ENCODE measurements at places on chromosomes 12 and 14.

DNA sequence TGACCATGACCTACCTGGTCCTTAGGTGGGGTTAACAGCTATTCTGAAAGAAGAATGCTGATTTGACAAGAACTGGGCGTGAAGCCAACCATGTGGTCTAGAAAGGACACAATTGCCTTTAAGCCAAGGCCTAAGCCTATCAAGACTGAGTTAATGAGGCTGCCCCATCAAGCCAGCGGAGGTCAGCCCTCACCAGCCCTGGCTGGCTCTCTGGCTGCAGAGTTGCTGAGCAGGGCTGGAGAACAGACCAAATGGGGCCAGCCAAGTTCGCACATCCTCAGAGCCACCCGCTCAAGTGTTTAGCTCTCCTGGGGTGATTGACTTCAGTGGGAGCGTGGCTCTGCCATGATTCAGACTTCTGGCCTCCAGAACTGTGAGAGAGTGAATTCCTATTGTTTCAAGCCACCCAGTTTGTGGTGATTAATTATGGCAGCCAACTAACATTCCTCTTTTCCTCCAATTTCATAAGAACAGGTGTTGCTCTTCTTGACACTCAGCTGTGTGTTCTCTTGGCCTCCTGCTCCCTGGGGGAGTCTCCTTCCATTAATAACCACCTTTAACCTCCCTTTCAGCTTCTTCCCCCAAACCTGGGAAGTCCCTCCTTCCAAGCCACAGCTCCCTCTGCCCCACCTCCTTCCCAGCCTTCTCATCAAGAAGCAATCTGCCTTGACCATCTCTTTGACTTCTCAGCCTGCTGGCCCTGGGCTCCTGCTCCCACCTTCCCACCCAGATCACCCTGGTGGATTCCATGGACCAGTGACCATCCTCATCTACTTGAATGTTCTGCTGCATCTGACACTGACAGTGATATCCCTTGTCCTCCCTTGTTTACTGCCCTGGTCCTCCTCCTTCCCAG lies 5.3 kb upstream of the SERPINA5 start:
- no peak for DNase-seq

- DNase-seq = no peak
Observed at GRCh38 chr12:52254965-52255751, 19.3 kb upstream of the KRT86 start.

DNA sequence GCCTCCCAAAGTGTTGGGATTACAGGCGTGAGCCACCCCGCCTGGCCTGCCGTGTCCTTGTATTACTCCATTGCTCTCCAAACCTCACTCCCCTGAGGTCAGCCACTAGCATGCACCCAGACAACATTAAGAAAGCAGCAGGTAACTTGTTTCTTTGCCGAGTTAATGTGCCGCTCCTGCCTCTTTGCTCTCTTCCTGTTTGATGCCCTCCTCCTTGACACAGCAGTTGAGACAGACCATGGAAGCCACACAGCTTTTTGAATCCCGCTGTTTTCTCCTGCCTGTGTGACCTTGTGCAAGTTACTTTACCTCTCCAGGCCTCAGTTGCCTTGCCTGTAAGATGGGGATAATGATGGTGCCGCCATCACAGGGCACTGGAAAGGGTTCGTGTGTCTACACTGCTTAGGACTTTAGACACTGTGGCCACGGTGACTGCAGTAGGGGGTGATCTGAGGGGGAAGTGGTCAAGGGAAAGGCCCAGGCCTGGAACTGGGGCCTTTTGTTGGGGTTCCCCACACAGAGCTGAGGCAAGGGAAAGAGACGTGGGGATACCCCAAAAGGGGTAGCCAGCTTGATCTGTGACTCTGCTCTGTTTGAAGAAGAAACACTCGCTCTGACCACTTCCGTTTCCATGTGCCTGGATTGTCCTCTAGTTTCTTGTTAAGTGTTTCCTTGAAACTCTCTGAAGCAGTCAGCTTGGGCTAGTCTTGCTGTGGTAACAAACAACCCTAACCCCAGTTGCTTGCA lies 69.3 kb downstream of the RIN3 start:
- no peak for DNase-seq

GRCh38 chr12:22234561-22234960 lies 99.9 kb downstream of the ST8SIA1 start:
- DNase-seq = no peak

DNA sequence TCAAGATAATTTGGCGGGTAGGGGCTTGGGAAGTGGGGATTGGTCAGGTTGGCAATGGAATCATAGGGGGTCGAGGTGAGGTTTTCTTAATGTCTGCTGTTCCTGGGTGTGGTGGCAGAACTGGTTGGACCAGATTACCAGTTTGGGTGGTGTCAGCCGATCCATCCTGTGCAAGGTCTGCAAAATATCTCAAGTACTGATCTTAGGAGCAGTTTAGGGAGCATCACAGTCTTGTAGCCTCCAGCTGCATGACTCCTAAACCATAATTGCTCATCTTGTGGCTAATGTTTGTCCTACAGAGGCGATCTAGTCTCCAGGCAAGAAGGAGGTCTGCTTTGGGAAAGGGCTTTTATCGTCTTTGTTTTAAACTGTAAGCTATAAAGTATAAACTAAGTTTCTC lies 868.4 kb downstream of the DIO2 start:
- DNase-seq = no peak

- DNase-seq = no peak
Observed at GRCh38 chr12:119780786-119781434, 96.2 kb downstream of the CIT start.

- DNase-seq = no peak
Observed at GRCh38 chr14:37844614-37845013, 249.2 kb downstream of the TTC6 start.
